ENCODE measurements at places on chromosomes 5 and 9.
A peak's percentile ranks its signal among the peaks of the same experiment; 100 is the strongest.

DNA sequence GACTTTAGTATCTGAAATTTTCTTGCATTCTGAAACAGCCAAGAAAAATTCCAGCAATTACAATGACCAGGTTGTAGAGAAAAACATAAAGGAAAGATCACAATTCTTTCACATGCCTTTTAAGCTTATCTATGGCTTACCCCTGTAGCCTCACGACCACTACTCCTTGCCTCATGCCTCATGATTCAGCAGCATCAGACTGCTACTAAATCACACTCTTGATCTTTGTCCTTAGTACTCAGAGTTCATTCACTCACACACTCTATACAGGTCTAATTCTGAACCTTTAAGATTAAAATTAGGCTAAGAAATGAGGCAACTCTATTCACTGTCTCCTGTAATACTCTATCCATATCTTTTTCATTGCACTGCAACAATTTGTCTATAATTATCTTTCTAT, 415.1 kb downstream of the MLLT3 start:
- H3K4me1 ChIP-seq = no peaks in the 10 kb centered on the region
- no peak overlapping the region for H3K4me3 ChIP-seq
- ATAC-seq = no peak

DNA sequence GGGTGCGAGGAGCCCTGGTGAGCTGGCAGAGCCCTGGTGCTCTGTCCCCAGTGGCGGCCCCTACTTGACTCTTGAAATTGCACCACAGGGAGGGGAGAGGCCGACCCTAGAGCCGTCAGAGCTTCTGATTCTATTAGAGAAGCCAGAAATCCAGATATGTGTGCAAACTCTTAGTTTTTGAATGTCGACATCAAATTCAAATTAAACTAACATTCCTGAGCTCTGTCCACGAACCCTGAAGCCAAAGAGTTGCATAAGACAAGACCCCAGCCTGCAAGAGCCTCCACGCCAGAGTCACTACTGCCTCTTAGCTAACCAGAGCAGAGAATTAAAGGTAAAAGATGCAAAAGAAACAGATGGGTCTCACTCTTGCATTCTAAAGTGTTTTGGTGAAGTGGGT, 29.8 kb upstream of the MSX2 start:
- H3K36me3 ChIP-seq = no peaks in the 10 kb centered on the region
- ATAC-seq = peak; percentile 28
- peaks cover 8% of the 10 kb centered on the region for H3K4me1 ChIP-seq

GRCh38 chr5:172695232-172696054, 54.4 kb downstream of the NEURL1B start:
- peak overlapping the region; percentile 86 for H3K27ac ChIP-seq
- no peaks in the 10 kb centered on the region for H3K4me1 ChIP-seq
- no peaks in the 10 kb centered on the region for H3K36me3 ChIP-seq
- ATAC-seq = no peak
- no peak overlapping the region for H3K4me3 ChIP-seq

DNA sequence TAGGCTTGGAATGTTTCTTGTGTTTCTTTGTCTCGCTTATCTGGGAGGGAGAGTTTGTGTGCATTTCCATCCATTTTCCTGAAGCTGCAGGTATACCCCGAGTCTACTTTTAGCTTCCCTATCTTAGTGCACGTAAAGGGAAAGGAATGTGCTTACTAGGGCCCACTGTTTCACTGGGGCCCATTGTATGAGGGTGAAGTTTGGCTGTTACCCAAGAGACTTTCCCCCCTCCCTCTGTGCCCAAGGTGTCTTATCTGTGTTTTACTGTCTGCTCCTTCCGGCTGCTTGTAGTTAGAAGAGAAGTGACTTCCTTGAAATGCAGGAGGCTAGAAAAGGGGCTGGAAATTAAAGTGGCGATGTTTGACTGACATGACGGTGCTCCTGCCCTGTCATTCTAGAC, 12.1 kb upstream of the BTNL3 start:
- H3K27ac ChIP-seq = no peak overlapping the region
- no peaks in the 10 kb centered on the region for H3K36me3 ChIP-seq
- H3K4me1 ChIP-seq = no peaks in the 10 kb centered on the region

GRCh38 chr5:167381457-167381856, 910.0 kb upstream of the WWC1 start:
- H3K4me3 ChIP-seq = no peak overlapping the region
- no peaks in the 10 kb centered on the region for H3K4me1 ChIP-seq
- H3K36me3 ChIP-seq = no peaks in the 10 kb centered on the region
- H3K27me3 ChIP-seq = no peaks in the 10 kb centered on the region
- no peak overlapping the region for H3K27ac ChIP-seq
- no peak for ATAC-seq

- no peak for ATAC-seq
- H3K4me1 ChIP-seq = no peaks in the 10 kb centered on the region
- no peak overlapping the region for H3K27ac ChIP-seq
- H3K36me3 ChIP-seq = no peaks in the 10 kb centered on the region
These were observed 39.5 kb downstream of the PRRT1B start for GRCh38 chr9:131584858-131585257.

GRCh38 chr5:82419559-82420332, 141.6 kb upstream of the RPS23 start:
- no peak overlapping the region for H3K4me3 ChIP-seq
- no peak overlapping the region for H3K27ac ChIP-seq
- no peak for ATAC-seq
- peaks cover 5% of the 10 kb centered on the region for H3K4me1 ChIP-seq
- no peaks in the 10 kb centered on the region for H3K27me3 ChIP-seq

- H3K36me3 ChIP-seq = no peaks in the 10 kb centered on the region
- H3K4me1 ChIP-seq = no peaks in the 10 kb centered on the region
- no peaks in the 10 kb centered on the region for H3K27me3 ChIP-seq
- H3K4me3 ChIP-seq = no peak overlapping the region
These were observed 103.3 kb upstream of the ZNF608 start for GRCh38 chr5:124849774-124850173.

DNA sequence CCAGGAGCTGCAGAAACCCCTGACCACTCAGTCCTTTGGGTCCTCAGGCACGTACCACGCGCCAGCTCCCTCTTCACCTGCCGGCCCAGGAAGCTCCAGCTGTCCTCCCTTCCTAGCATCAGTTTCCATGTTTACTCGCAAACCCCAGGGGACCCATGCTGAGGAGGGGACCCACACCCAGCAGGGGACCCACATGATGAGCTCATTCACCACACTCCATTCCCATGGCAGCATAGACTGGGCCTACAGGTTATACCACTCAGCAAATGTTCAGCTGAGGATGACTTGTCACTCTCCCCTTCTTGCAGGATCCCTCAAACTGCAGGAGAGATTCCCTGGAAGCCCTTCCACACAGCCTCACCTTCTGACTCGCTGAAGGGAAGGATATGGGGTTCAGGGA, 73.5 kb upstream of the GALNT10 start:
- H3K36me3 ChIP-seq = no peaks in the 10 kb centered on the region
- H3K4me3 ChIP-seq = no peak overlapping the region
- H3K27ac ChIP-seq = no peak overlapping the region
- H3K4me1 ChIP-seq = no peaks in the 10 kb centered on the region
- no peak for ATAC-seq

GRCh38 chr5:111929867-111930266, 172.9 kb upstream of the NREP start:
- H3K27ac ChIP-seq = no peak overlapping the region
- H3K27me3 ChIP-seq = no peaks in the 10 kb centered on the region
- H3K4me1 ChIP-seq = peaks cover 3% of the 10 kb centered on the region
- no peak overlapping the region for H3K4me3 ChIP-seq

GRCh38 chr9:75504721-75505120, 385.8 kb upstream of the PCSK5 start:
- ATAC-seq = no peak
- H3K4me1 ChIP-seq = no peaks in the 10 kb centered on the region
- no peak overlapping the region for H3K4me3 ChIP-seq

GRCh38 chr5:6544561-6544935, 88.3 kb downstream of the NSUN2 start:
- H3K36me3 ChIP-seq = no peaks in the 10 kb centered on the region
- H3K4me3 ChIP-seq = no peak overlapping the region
- no peak overlapping the region for H3K27ac ChIP-seq
- H3K27me3 ChIP-seq = no peaks in the 10 kb centered on the region
- no peak for ATAC-seq
- H3K4me1 ChIP-seq = no peaks in the 10 kb centered on the region

DNA sequence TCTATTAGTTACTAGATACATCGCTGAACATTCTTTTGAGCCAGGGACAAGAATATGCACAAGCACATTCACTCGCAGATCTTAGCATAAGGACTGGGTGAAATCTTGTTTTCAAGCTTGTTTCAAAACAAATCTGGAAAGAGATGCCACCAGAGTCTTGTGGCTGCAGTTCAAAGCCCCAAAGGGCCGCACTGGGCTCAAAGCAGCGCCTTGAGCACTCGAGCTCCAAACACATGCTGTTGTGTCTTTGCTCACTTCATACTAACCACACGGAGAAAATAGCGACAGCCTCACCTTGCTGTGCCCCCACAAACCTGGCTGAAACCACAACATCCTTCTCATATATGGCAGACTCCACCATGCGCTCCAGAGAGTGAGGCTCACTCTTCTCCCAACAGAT, 34.2 kb upstream of the IL7R start:
- H3K27ac ChIP-seq = no peak overlapping the region
- no peak overlapping the region for H3K4me3 ChIP-seq
- H3K27me3 ChIP-seq = peaks cover 3% of the 10 kb centered on the region

GRCh38 chr9:78463750-78464149, 166.8 kb downstream of the PSAT1 start:
- ATAC-seq = no peak
- no peaks in the 10 kb centered on the region for H3K36me3 ChIP-seq
- no peaks in the 10 kb centered on the region for H3K27me3 ChIP-seq
- no peak overlapping the region for H3K4me3 ChIP-seq

- ATAC-seq = no peak
- no peak overlapping the region for H3K4me3 ChIP-seq
- no peak overlapping the region for H3K27ac ChIP-seq
These were observed 42.1 kb downstream of the NKD2 start for GRCh38 chr5:1050423-1051365.

- no peaks in the 10 kb centered on the region for H3K4me1 ChIP-seq
- H3K36me3 ChIP-seq = no peaks in the 10 kb centered on the region
- H3K27me3 ChIP-seq = no peaks in the 10 kb centered on the region
- no peak overlapping the region for H3K4me3 ChIP-seq
- no peak for ATAC-seq
These were observed 33.9 kb upstream of the SUSD3 start for GRCh38 chr9:93024646-93024910.

DNA sequence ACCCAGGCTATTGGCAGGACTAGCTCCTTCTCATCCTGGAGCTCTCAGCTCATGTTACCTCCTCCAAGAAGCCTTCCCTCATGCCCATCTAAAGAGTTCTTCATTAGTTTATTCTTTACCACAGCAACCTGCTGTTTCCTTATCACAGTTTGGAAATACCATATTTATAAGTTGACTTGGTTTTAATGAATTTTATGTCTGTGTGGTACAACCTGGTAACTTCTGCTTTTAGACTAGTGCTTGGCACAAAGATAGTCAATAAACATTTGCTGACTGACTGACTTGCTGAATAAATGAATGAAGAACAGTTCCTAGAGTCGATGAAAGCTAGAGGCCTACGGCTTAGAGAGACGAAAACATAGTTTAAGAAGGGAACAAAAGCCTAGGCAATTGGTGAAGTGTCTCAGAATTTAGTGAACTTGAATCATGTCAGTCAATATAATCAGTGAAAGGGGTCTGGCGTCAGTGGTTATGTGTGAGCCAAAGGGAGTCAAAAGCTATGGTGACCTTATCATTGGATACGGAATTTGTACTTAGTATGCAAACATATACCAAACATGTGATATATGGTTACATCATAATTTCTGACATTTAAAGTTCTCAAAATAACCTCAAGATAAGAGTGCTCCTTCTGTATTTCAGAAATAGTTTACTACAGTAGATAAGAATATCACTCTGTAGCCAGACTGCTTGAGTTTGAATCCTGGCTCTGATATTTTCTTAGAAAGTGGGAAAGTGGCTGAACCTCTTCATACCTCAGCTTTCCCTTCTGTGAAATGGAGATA, 239.5 kb downstream of the MCTP1 start:
- H3K36me3 ChIP-seq = no peaks in the 10 kb centered on the region
- no peak overlapping the region for H3K27ac ChIP-seq
- H3K27me3 ChIP-seq = no peaks in the 10 kb centered on the region
- H3K4me1 ChIP-seq = no peaks in the 10 kb centered on the region

DNA sequence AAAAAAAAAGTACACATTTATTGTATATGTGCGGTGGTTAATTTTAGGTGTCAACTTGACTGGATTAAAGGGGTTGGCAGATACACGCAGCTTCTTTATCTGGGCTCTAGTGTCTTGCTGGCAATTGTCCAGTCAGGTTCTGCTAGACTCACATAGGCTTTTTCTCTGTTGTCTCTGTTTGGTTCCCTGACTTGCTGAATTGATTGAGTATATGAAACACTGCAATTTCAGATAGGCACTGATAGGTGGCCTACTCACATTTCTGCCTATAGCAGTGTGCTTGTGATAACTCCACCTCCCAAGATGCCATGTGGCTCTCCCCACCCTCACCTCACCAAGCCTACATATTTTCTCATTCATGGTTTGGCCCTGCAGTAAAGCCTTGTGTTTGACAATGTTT, 52.5 kb downstream of the AOPEP start:
- no peaks in the 10 kb centered on the region for H3K36me3 ChIP-seq
- no peak overlapping the region for H3K27ac ChIP-seq
- no peak for ATAC-seq
- no peaks in the 10 kb centered on the region for H3K27me3 ChIP-seq
- no peak overlapping the region for H3K4me3 ChIP-seq

- peak overlapping the region; percentile 93 for H3K27ac ChIP-seq
- no peaks in the 10 kb centered on the region for H3K27me3 ChIP-seq
- no peak for ATAC-seq
- H3K4me3 ChIP-seq = peak overlapping the region; percentile 83
These were observed 796 bp downstream of the LNPEP start for GRCh38 chr5:96936431-96937320.

GRCh38 chr5:173629628-173630027, 13.2 kb upstream of the BOD1 start:
- no peaks in the 10 kb centered on the region for H3K4me1 ChIP-seq
- ATAC-seq = no peak
- peaks cover 26% of the 10 kb centered on the region for H3K27me3 ChIP-seq
- H3K4me3 ChIP-seq = no peak overlapping the region

DNA sequence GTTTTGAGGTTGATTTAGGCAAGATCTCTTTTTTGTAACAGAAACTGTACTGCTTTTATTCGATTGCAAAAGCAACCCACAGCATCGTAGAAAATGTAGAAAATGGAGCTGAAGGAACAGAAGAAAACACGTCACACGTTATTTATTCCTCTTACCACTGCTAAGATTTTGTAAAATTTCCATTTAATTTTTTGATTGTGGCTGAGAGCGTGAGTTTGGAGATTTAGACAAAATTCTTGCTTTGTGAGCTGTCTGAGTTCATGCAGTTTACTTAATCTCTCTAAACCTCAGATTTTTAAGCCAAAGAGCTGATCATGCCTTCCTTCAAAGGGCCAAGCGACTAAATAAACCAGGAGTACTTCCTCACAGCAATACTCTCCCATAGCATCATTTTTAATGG, 24.8 kb downstream of the DPYSL3 start:
- no peaks in the 10 kb centered on the region for H3K27me3 ChIP-seq
- H3K27ac ChIP-seq = peak overlapping the region; percentile 91
- H3K4me3 ChIP-seq = no peak overlapping the region
- ATAC-seq = no peak
- peaks cover 7% of the 10 kb centered on the region for H3K4me1 ChIP-seq
- no peaks in the 10 kb centered on the region for H3K36me3 ChIP-seq

- peak; percentile 46 for ATAC-seq
- H3K27me3 ChIP-seq = no peaks in the 10 kb centered on the region
- peak overlapping the region; percentile 19 for H3K27ac ChIP-seq
- H3K36me3 ChIP-seq = no peaks in the 10 kb centered on the region
These were observed 36.4 kb downstream of the JADE2 start for GRCh38 chr5:134561871-134562296.

- no peak overlapping the region for H3K4me3 ChIP-seq
- ATAC-seq = no peak
- H3K27me3 ChIP-seq = no peaks in the 10 kb centered on the region
- no peak overlapping the region for H3K27ac ChIP-seq
- no peaks in the 10 kb centered on the region for H3K36me3 ChIP-seq
- H3K4me1 ChIP-seq = no peaks in the 10 kb centered on the region
These were observed 76.4 kb downstream of the PLK2 start for GRCh38 chr5:58383448-58383847.
